ENCODE measurements at places on chromosomes 5 and 9.

GRCh38 chr9:29220596-29221251 lies 1647.4 kb upstream of the C9orf72 start:
- no peak for DNase-seq

GRCh38 chr9:130451004-130451390 lies 6.2 kb downstream of the ASS1 start:
- no peak for DNase-seq

DNA sequence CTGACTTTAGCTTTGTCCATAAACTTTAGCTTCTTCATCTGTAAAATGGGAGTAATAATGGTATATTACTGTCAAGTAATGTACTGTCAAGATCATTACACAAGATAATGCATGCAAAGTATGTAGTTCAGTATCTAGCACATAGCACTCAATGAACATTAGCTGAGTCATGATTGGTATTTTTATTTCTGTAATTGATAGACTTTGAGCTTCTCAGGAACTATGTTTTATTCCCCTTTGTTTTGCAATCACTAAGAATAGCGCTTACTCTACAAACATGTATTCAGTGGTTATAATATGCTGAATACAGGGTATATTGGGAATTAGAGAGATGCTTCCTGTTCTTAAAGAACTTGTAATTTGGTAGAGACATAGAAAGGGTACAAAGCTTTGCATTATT lies 142.3 kb upstream of the KLF9 start:
- DNase-seq = no peak

- DNase-seq = no peak
Observed at GRCh38 chr5:154779105-154779504, 23.9 kb downstream of the LARP1 start.

GRCh38 chr5:138366632-138367382 lies 14.3 kb downstream of the KDM3B start:
- no peak for DNase-seq

DNA sequence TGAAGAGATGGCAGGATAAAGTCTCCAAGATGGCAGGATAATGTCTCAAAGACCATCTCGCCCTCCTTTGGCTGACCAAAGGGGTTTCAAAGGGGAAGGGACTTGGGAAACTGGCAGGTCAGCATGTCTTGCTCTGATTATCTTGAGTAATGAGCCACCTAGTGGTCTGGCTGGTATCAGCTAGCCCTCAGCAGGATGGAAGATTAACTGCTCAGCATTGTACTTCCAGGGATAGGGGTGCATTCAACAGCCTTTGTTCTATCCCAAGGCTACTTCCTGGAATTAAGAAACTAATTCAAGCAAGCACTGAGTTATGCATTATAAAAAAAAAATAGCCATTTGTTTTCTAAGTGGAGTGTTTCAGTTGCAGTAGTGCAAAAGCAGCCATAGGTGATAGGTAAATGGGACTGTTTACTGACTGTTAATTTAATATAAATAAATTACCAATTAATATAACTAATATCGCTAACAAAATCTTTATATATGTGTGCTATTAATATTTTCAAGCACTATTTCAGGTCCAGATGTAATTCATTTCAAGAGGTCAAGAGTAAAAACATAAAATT lies 555.5 kb downstream of the CDH9 start:
- DNase-seq = no peak

DNA sequence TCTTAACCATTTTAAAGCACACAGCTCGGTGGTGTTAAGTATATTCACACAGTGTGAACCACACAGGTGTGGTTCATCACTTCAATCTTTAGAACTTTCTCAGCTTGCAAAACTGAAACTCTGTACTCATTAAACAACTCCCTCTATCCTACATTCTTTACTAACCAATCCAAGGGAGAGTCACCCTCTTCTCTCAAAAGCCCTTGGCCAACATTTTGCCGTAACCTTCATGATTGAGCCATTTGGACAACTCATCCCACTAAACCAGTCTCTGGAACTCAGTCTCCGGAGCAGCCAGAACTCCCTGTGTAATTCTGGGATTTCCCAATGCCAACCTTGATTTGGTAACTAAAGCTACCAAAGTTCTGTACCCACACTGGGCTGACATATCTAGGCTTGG lies 84.7 kb downstream of the TTC39B start:
- DNase-seq = no peak

- no peak for DNase-seq
Observed at GRCh38 chr5:150515446-150515845, 7.5 kb downstream of the NDST1 start.

- DNase-seq = no peak
Observed at GRCh38 chr5:38101897-38102296, 156.5 kb upstream of the EGFLAM start.

DNA sequence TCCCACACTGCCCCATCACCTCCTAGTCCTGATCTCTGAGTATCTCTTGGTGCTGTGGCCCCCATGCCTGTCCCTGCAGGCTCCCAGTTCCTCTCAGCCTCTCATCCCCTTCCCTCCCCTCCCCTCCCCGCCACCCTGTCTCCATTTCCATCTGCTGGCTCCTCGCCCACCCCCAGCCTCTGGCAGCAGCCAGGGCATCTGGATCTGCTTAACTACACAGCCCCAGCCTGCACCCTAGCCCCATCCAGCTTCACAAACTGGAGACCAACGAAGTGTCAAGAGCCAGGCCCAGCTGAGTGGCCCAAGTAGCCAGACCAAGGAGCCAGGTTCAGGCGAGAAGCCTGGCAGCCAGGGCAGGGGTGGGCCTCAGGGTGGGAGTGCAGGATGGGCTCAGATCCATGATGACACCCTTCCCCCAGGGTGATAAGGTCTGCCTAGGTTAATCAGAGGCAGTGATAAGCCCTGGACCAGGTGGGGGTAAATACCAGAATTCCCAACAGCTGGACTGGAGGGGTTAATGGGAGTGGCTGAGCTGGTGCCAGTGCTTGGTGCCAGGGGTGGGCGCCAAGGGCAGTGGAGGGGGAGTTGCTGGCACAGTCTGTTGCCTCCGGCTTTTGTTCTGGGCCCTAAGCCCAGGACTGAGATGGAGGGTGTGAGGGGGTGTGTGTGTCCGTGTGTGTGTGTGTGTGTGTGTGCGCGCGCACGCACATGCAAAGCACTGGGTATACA lies 2.5 kb downstream of the IL11RA start:
- no peak for DNase-seq

GRCh38 chr9:128637656-128638055 lies 19.0 kb downstream of the DYNC2I2 start:
- no peak for DNase-seq

GRCh38 chr9:93007529-93008058 lies 50.9 kb upstream of the SUSD3 start:
- no peak for DNase-seq

- peak; percentile 53 for DNase-seq
Observed at GRCh38 chr9:3385871-3386270, 139.9 kb downstream of the RFX3 start.

GRCh38 chr9:136787690-136788400 lies 3.3 kb upstream of the TMEM141 start:
- DNase-seq = peak; percentile 83

DNA sequence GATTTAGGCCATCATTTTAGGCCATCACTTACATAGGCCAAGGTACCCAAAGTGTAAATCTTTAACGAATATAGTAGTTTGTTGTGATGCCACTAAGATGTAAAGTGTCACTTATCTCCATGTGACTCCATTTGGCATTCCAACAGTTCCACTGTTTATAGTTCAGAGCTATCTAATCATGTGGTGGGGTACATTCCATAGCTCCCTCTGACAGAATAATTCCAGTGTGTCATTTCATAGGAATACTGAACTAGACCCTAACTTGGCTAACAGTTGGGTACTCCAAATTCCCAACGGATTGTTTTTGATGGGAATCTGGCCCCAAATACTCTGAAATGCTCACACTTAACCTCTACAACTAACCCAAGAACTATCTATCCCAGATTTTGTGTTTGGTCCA lies 76.7 kb upstream of the FST start:
- no peak for DNase-seq

DNA sequence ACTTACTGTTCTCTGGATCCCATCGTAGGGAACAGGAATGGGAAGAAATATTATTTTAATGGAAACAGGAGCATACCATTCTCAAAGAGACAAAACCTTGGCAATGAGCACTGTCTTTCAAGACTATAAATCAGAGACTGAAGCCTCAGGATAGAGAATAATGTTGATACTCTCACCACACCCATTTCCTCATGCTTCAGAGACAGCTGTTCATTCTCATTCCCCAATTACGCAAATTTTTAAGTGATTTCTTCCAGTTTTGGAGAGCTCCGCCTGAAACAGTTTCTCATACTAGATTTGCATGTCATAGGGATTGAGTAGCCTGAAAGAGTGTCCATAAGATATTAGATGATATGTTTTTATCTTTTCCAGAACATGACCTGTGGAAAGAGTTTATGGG lies 290.5 kb upstream of the RASA1 start:
- DNase-seq = no peak

- no peak for DNase-seq
Observed at GRCh38 chr9:116087751-116088194, 65.8 kb upstream of the PAPPA start.

DNA sequence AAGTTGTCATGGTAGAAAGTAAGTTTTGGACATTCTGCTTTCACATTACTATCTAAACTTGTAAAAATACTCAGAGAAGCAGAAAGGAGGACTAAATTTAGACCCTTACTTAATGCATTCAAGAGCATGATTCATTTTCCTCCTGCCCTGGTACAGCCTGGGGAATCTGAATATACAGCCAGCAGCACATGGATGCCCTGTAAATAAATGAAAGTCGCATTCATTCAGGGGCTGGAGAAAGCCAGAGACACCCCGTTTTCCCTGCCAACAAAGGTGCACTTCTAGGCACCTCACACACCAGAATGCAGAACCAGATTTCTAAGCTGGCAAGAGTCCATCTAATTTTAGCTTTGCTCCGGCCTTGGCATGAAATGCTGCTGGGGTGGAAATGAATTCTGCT lies 172.7 kb upstream of the KLF9 start:
- DNase-seq = no peak

- peak; percentile 71 for DNase-seq
Observed at GRCh38 chr5:91225848-91226686, 157.1 kb downstream of the ARRDC3 start.

DNA sequence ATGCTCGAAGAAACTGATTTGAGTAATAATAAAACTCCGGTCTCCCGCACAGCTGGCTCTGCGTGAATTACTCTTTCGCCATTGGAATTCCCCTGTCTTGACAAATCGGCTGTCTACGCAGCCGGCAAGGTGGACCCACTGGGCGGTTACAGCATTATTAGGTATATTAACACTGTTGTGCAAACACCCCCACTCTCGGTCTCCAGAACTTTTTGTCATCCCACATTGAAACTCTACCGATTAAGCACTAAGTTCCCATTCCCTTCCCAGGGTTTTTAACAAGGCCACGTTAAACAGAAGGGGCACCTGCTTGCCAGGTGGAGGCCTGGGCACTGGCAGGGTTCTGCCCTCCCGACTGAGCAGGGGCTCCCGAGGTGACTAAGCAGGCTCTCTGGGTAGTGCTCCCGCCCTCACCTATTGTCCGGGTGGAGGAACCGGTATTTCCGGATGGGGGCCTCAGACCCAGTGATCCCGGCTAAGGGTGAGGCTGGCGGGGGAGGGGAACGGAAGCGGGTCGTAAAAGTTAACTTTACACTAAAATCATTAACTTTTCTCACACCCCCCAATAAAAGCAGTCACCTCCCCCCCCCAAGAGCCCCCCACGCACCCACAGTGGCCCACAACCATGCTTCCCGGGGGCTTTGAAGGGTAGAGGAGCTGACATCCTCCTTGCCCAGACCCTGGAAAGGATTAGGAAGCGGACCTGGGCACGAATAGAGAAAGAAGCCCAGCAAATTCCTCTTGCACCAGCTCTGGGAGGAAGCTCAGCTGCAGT lies 53.5 kb upstream of the TJP2 start:
- DNase-seq = no peak

- DNase-seq = no peak
Observed at GRCh38 chr9:83392228-83392627, 146.0 kb downstream of the FRMD3 start.

DNA sequence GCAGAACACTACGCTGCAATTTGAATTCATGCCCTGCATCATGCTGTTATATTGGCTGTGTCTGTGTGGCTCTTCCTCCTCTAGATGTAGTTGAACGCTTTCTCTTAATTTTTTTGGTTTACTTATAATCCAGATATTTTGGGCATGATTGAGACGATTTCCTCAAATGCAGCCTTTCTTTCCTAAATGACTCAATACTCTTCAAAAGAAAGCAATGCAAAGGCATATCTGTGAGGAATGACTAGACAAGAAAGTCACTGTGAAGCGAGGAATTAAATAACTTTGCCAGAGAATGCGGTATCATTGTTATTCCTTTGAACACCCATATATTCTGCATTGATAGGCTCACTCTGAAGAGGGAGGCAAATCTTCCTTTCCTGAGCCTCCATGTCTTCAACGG lies 152.8 kb downstream of the YIPF5 start:
- DNase-seq = no peak

DNA sequence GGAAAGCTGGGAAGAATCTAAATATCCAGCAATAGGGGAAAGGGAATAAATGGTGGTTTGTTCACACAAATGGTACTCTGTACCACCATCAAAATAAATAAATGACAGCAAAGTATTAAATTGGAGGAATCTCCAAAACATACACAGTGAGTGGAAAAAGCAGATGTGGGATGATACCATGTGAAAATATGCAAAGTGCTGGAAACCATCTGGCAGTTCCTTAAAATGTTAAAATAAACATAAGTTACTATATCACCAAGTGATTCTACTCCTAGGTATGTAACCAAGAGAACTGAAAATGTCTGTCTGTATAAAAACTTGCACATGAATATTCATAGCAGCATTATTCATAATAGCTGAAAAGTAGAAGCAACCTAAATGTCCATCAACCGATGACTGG lies 41.9 kb upstream of the TEX48 start:
- DNase-seq = no peak

DNA sequence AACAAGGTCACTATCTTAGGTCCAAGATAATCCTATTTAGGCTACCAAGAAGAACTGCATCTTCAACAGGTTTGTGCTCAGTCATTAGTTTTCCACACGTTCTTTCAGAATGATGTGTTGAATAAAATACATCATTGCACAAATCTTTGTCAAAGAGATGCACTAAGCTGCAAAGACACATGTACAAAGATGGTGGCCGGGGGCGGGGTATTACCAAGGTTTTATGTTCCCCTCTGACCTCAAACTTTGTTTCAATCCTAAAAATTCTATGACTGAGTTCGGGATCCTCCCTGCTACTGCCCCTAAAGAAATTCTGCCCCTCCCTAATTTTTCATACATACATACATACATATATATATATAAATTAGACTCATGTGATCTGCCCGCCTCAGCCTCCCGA lies 14.2 kb downstream of the HSPA9 start:
- DNase-seq = no peak

- DNase-seq = no peak
Observed at GRCh38 chr5:72075461-72075860, 31.8 kb upstream of the MAP1B start.

GRCh38 chr9:4792054-4792571 lies 631 bp upstream of the RCL1 start:
- no peak for DNase-seq

GRCh38 chr5:37906416-37906815 lies 66.6 kb upstream of the GDNF start:
- no peak for DNase-seq

All from CD4-positive, alpha-beta T cell treated with Interleukin-2 at 100 ng/mL for 4 hours (primary cell).